ENCODE measurements at places on chromosomes 12 and 14. TPM values are rescaled to one million over a fixed set of nuclear protein-coding genes. Genes with fewer than 3 reads are reported as not detected.

Gene IFT43
- 5.9 TPM for total RNA-seq

Gene TAS2R50
- total RNA-seq: 0.95 TPM

Gene RNASE1
- total RNA-seq: not detected

Gene ERP27
- total RNA-seq: 8.7 TPM

Gene MDM2
- 234 TPM for total RNA-seq

Gene KLRB1
- total RNA-seq: 6.0 TPM

GRCh38 chr12:82855872-82856271 is 169.2 kb downstream of the TMTC2 start:
- no peaks in the 10 kb centered on the region for H3K36me3 ChIP-seq
- no peaks in the 10 kb centered on the region for H3K27me3 ChIP-seq
- no peak for DNase-seq
- no peak overlapping the region for H3K4me3 ChIP-seq
- H3K4me1 ChIP-seq: no peaks in the 10 kb centered on the region

DNA sequence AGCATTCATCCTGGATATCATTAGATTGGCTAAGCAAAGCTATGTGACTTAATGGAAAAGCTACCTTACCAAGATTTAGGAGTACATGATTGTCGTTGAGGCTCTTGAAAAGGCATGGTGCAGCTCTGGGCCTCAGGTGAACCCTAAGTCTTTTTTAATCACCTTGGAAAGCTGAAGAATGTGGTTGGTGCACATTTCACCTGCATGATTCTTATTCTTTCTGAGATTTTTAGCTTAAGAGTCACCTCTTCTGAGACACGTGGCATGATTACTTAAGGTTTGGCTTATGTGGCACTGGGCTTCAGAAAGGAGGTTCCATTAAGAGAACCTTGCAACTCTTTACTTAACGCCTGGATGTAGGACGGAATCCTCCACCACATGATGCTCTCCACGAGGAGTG is 498.5 kb downstream of the TMEM117 start:
- H3K27ac ChIP-seq: no peak overlapping the region
- DNase-seq: no peak
- no peak overlapping the region for H3K4me3 ChIP-seq
- H3K4me1 ChIP-seq: no peaks in the 10 kb centered on the region
- H3K36me3 ChIP-seq: no peaks in the 10 kb centered on the region

DNA sequence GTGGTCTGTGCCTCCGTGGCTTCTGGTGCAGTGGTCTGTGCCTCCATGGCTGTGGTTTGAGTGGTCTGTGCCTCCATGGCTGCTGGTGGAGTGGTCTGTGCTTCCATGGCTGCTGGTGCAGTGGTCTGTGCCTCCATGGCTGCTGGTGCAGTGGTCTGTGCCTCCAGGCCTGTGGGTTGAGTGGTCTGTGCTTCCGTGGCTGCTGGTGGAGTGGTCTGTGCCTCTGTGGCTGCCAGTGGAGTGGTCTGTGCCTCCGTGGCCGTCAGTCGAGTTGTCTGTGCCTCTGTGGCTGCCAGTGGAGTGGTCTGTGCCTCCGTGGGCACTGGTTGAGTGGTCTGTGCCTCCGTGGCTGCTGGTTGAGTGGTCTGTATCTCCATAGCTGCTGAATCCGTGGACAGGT is 10.1 kb downstream of the SELPLG start:
- no peak for DNase-seq
- H3K4me3 ChIP-seq: no peak overlapping the region
- H3K4me1 ChIP-seq: peaks cover 59% of the 10 kb centered on the region
- H3K27me3 ChIP-seq: no peaks in the 10 kb centered on the region
- peaks cover 82% of the 10 kb centered on the region for H3K36me3 ChIP-seq

GRCh38 chr14:62168564-62169155 is 406.4 kb downstream of the SNAPC1 start:
- DNase-seq: no peak
- no peak overlapping the region for H3K4me3 ChIP-seq
- H3K27ac ChIP-seq: no peak overlapping the region
- H3K36me3 ChIP-seq: no peaks in the 10 kb centered on the region
- H3K4me1 ChIP-seq: no peaks in the 10 kb centered on the region

DNA sequence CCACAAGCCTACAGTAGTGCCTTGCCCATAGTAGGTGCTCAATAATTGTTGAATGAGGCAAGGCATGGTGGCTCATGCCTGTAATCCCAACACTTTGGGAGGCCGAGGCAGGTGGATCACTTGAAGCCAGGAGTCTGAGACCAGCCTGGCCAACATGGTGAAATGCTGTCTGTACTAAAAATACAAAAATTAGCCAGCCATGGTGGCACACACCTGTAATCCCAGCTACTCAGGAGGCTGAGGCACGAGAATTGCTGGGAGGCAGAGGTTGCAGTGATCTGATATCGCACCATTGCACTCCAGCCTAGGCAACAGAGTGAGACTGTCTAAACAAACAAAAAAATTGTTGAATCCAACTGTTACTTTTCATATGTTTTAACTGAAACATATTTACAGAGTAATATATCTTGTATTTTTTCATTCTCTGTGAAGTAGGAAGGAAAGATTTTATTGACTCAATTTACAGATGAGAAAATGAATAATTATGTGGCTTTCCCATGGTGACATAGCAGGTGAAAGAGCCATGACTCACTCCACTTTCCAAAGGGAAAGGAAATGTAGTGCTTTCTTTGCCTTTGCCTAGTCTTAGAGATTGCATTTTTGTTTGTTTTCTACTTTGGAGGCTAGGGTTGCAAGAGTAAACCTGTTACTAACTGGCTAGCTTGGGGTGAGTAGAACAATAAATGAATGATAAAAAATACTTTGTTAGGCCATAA is 95.4 kb upstream of the SLC38A4 start:
- no peak overlapping the region for H3K4me3 ChIP-seq
- H3K27me3 ChIP-seq: peaks cover 7% of the 10 kb centered on the region
- no peak for DNase-seq
- H3K27ac ChIP-seq: no peak overlapping the region
- no peaks in the 10 kb centered on the region for H3K4me1 ChIP-seq

DNA sequence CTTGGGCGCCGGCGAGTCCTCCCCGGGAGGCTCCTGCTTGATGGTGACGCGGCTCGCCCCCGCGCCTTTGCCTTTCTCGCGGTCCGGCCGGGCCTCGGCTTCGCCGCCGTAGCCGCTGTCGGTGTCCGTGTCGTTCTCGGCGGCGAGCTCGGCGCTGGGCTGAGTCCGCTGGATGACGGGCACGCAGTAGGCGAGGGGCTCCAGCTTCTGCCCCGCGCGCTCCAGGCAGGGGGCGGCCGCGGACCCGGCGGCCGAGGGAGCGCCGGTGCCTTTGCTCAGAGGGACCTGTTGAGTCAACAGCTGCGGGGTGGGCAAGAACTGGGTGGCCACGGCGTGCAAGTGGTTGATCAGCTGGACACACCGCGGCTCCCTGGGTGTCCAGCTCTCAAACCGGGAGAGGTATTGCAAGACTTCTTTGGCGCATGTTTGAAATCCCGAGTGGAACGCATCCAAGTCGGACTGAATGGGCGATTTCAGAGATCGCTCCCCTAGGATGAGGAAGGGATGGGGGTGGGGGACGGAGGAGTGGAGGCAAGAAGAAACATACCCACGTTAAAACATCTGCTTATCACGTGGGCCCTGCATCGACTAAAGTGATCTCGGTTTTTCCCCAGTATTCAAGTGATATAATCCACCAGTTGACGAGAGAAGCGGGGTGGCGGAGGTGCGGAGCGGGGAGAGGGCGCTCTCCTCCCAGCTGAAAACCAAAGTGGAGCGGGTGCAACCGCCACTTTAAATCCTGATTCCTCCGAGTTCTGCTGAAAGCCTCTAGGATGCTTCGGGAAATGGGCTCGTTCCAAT is 2.0 kb downstream of the BHLHE41 start:
- peaks cover 35% of the 10 kb centered on the region for H3K4me1 ChIP-seq
- DNase-seq: peak; percentile 29

DNA sequence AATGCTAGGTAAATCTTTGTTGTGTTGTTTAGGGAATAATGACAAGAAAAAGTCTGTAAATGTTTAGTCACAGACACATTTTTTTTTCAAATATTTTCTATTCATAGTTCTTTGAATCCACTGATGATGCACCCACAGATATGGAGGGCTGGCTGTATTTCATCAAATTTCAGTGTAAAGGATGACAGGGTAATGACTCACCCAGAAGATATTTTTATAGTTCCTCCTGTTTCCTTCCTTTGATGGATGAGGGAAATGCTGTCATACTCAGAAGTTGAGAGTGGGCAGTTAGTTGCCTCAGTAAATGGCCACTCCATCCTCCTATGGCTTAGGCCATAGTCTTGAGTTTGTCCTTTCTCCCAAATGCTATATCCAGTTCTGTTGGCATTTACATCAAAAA is 76.9 kb upstream of the REP15 start:
- no peak overlapping the region for H3K4me3 ChIP-seq
- H3K4me1 ChIP-seq: peaks cover 9% of the 10 kb centered on the region
- no peak overlapping the region for H3K27ac ChIP-seq
- no peaks in the 10 kb centered on the region for H3K36me3 ChIP-seq
- DNase-seq: no peak

- no peak overlapping the region for H3K4me3 ChIP-seq
- no peak overlapping the region for H3K27ac ChIP-seq
- no peaks in the 10 kb centered on the region for H3K36me3 ChIP-seq
- DNase-seq: no peak
- H3K27me3 ChIP-seq: peaks cover 13% of the 10 kb centered on the region
- no peaks in the 10 kb centered on the region for H3K4me1 ChIP-seq
Observed at GRCh38 chr14:95697764-95698163, 11.5 kb downstream of the TCL1B start.

GRCh38 chr12:13631873-13632272 is 349.5 kb downstream of the GRIN2B start:
- H3K36me3 ChIP-seq: no peaks in the 10 kb centered on the region
- no peaks in the 10 kb centered on the region for H3K27me3 ChIP-seq
- DNase-seq: no peak
- H3K4me1 ChIP-seq: no peaks in the 10 kb centered on the region
- H3K27ac ChIP-seq: no peak overlapping the region
- H3K4me3 ChIP-seq: no peak overlapping the region

- no peak overlapping the region for H3K4me3 ChIP-seq
- DNase-seq: no peak
- peaks cover 7% of the 10 kb centered on the region for H3K36me3 ChIP-seq
- H3K27me3 ChIP-seq: no peaks in the 10 kb centered on the region
- no peak overlapping the region for H3K27ac ChIP-seq
Observed at GRCh38 chr14:93002049-93002448, 79.1 kb downstream of the CHGA start.

GRCh38 chr12:38151991-38152700 is 164.4 kb upstream of the ALG10B start:
- no peaks in the 10 kb centered on the region for H3K4me1 ChIP-seq
- DNase-seq: no peak
- no peak overlapping the region for H3K4me3 ChIP-seq
- H3K36me3 ChIP-seq: no peaks in the 10 kb centered on the region
- H3K27ac ChIP-seq: no peak overlapping the region
- no peaks in the 10 kb centered on the region for H3K27me3 ChIP-seq

- no peak for DNase-seq
- no peaks in the 10 kb centered on the region for H3K4me1 ChIP-seq
- H3K4me3 ChIP-seq: no peak overlapping the region
- H3K27me3 ChIP-seq: no peaks in the 10 kb centered on the region
Observed at GRCh38 chr14:35632676-35633075, 98.7 kb downstream of the INSM2 start.

DNA sequence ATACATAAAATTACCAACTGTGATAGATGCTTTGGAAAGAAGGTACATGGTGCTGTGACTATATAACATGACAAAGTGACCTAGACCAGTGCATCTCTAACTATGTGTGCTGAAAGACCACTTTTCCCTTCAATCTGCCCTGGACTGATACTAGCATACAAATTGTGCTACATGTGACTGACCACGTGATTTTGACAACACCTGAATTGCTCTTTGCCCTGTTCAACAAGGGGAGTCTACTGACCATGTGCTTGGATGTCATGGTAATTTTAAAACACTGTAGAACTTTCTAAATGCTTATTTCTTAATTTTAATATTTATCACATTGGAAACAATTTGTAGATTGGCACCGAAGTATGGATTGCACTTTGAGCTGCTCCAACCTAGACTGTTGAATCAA is 142.4 kb downstream of the CAND1 start:
- H3K27me3 ChIP-seq: peaks cover 2% of the 10 kb centered on the region
- no peak overlapping the region for H3K27ac ChIP-seq
- no peaks in the 10 kb centered on the region for H3K36me3 ChIP-seq
- no peak for DNase-seq

DNA sequence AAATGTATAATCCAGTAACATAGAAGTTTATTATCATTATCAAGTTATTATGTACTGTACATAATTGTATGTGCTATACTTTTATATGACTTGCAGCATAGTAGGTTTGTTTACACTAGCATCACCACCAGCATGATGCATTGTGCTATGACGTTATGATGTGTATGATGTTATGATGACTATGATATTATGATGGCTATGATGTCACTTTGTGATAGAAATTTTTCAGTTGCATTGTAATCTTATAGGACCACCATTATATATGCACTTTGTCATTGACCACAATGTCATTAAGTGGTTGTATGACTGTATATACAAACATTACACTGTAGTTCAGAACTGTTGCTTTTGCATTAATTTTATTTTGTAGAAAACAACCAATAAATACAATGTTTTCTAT is 173.4 kb downstream of the PPFIA2 start:
- no peaks in the 10 kb centered on the region for H3K36me3 ChIP-seq
- H3K27me3 ChIP-seq: no peaks in the 10 kb centered on the region
- DNase-seq: no peak
- no peak overlapping the region for H3K4me3 ChIP-seq

DNA sequence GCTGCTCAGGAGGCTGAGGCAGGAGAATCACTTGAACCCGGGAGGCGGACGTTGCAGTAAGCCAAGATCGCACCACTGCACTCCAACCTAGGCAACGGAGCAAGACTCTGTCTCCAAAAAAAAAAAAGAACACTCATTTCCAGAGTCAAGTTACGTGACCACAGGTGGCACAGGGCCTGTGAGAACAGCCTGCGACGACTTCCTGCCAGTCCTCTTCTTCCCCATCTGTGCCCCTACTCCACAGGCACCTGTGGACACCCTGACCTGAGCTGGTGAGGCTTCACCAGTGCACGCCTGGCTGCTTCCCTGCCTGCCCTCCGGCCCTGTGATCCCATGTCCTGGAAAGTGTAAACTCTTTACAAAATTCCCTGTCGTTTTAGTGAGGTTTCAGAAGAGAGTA is 77.7 kb downstream of the PPP2R5C start:
- peak; percentile 66 for DNase-seq
- H3K27ac ChIP-seq: peak overlapping the region; percentile 89
- H3K36me3 ChIP-seq: peaks cover 42% of the 10 kb centered on the region
- H3K4me1 ChIP-seq: peaks cover 89% of the 10 kb centered on the region
- H3K27me3 ChIP-seq: no peaks in the 10 kb centered on the region
- no peak overlapping the region for H3K4me3 ChIP-seq

DNA sequence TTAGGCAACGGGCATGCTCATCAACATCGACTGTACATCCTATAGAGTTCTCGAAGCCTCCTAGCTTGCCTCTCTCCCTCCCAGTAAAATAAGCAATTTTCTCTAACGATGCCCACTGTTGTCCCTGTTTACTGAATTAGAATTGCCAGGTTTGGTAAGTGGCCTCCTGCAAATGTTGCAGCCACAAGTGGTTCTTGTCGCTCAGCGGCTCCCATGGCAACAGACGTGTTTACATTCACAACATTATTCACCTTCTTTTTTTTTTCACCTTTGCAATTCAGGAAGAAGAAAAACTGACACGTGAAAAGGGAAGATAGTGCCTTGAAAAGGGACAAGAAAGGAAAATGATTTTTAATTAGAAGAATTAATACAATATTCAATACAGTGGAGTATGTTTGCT is 100.9 kb upstream of the PKP2 start:
- H3K36me3 ChIP-seq: no peaks in the 10 kb centered on the region
- no peaks in the 10 kb centered on the region for H3K27me3 ChIP-seq
- H3K4me1 ChIP-seq: no peaks in the 10 kb centered on the region
- H3K4me3 ChIP-seq: no peak overlapping the region
- DNase-seq: no peak
